Endodermal cell (in vitro differentiated cells): ENCODE measurements at places on chromosomes 16 and 17. TPM values are rescaled to one million over a fixed set of nuclear protein-coding genes. Genes with fewer than 3 reads are reported as not detected.
A peak's percentile ranks its signal among the peaks of the same experiment; 100 is the strongest.

Gene SUMO2
- 586 and 632 TPM in 2 replicates for total RNA-seq

Gene HSD11B2
- 8.3 to 18.8 TPM (median 14.7 TPM) in 3 replicates for total RNA-seq

Gene TNS4
- 2.5 and 2.6 TPM in 2 replicates for total RNA-seq

Gene EVPL
- 0.43 and 0.51 TPM in 2 replicates for total RNA-seq

DNA sequence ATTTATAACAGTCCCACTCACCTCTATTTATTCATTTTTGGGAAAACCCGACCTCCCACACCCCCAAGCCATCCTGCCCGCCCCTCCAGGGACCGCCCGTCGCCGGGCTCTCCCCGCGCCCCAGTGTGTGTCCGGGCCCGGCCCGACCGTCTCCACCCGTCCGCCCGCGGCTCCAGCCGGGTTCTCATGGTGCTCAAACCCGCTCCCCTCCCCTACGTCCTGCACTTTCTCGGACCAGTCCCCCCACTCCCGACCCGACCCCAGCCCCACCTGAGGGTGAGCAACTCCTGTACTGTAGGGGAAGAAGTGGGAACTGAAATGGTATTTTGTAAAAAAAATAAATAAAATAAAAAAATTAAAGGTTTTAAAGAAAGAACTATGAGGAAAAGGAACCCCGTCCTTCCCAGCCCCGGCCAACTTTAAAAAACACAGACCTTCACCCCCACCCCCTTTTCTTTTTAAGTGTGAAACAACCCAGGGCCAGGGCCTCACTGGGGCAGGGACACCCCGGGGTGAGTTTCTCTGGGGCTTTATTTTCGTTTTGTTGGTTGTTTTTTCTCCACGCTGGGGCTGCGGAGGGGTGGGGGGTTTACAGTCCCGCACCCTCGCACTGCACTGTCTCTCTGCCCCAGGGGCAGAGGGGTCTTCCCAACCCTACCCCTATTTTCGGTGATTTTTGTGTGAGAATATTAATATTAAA lies 638 bp upstream of the TMEM88 start:
- peak; percentile 68 for DNase-seq

DNA sequence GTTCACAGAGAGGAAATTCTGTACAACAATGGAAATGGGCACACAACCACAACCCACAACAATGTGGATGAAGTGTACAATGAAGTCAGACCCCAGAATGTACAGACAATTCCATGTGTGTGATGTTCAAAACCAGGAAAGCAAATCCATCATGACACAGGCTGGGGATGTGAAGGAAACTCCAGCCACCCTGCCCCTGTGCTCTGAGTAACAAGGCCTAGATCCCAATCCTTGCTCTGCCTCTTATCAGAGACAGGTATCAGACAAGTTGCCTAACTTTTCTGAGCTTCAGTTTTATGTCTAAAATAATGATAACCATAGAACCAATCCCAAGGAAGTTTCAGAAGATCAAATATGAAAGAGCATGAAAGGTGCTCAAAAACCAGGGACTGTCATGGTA lies 1.8 kb upstream of the C16orf95 start:
- no peak for DNase-seq

GRCh38 chr17:56502120-56502654 lies 91.3 kb upstream of the NOG start:
- no peak for DNase-seq

DNA sequence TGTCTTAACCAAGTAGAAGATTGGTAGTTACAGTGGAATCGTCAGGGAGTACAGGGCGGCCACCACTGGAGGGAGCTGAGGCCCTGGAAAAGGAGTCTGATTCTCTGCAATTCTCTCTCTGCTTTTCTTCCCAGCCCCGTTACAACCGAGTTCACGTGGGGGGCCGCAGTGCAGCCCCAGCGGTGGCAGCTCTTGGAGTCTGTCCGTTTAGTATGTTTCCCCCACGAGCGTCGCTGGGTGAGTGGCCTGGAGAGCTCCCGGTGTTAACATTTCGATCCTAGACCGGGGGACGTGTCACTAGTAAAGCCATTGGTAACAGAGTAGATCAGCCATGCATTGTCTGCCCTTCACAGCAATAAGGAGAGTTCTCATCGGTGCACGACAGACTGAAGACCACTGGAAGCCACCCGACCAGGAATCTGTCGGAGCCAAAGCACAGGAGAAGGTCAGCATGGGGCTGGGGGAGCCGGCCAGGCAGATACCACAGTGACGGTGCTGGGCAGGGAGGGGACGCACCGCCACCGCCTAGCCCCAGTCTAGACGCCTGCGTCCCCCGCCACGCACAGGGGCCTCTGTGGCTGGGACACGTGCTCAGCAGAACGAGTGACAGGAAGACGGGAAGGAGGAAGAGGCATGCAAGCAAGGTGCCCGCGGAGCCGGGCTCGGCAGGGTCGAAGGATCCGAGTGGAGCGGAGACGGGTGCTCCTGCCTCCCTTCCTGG lies 15.7 kb downstream of the SLC16A3 start:
- DNase-seq = peak; percentile 73

GRCh38 chr17:43839670-43840108 lies 6.7 kb upstream of the MPP3 start:
- no peak for DNase-seq

DNA sequence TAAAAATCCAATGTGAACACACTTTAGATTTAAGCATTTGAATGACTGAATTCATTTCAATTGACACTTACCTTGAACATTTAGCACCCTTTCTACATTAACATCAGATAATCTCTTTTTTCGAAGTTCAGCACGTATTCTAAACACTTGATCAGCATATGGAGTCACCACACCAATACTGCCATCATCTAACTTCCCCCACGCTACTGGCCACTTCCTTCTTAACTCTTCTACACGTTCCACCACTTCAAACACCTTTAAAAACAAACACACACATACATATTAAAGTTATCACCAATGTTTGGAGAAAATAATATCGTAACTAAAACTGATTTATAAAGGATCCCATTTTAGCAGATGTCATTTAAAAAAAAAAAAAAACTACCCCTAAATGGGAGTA lies 93.5 kb downstream of the CACNG1 start:
- DNase-seq = no peak

DNA sequence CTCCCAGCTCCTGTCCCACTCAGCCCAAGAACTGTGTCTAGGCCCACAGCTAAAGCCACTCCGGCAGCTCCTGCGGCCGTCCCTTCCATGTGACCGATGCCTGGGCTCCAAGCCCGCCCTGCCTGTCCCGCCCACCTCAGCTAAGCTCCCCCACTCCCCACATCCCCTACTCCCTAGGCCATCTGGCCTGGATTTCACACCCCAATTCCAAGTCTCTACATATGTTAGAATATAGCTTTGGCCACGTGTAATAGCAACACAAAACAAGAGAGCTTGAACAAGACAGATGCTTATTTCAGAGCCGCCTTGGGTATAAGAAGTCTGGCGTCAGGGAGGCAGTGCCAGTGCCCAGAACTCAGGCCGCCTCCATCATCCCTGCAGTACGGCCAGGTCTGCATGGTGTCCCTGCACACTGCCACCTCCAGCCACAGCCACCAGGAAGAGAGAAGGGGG lies 30.0 kb upstream of the USP22 start:
- DNase-seq = no peak

DNA sequence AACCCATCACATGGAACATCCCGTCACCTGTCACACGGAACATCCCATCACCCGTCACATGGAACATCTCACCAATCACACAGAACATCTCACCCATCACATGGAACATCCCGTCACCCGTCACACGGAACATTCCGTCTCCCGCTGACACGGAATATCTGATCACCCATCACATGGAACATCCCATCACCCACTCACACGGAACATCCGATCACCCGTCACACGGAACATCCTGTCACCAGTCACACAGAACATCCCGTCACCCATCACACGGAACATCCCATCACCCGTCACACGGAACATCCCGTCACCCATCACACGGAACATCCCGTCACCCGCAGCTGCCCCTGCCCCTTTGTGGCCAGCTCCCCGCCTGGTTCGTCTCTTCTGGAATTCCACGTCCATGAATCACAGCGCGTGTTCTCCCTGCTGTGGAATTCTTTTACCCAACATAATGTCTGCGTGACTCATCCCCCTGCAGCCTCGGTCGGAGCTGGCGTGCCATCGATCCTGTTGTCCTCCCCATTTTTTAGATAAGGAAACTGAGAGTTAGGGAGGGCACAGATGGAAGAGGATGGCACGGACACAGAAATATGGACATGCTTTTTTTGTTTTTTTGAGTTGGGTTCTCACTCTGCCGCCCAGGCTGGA lies 5.6 kb downstream of the CPNE7 start:
- DNase-seq = no peak

- DNase-seq = no peak
Observed at GRCh38 chr17:7972131-7972785, 30.2 kb upstream of the GUCY2D start.

DNA sequence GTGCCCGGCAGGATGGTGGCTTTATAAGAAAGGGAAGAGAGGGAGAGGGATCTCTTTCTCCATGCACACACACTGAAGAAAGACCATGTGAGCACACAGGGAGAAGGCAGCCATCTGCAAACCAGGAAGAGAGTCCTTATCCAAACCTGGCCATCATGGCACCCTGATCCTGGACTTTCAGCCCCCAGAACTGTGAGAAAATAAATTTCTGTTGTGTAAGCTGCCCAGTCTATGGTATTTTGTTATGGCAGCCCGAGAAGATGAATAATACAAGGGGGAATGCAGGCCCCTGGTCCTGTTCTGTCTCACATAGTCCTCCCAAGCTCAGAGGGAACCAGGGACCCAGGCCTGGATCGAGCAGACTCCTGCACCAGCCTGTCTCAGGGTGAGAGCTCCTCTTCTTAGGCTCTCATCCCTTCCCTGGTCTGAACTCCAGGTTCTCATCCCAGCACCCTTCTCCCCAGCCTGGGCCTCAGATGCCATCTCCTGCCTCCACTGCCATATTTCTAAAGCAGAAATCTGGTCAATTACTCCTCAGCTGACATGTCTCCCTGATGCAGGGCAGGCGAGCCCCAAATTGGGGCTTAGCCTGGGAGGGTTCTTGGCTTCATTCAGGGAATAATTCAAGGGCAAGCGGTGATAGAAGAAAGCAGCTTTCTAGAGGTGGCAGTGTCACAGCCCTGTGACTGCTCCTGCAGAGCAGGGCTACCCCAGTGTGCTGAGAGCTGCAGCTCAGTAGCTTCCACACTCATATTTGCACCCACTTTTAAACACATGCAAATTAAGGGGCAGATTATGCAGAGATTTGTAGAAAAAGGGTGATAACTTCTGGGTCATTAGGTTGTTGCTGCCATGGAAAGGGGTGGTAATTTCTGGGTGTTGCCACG lies 28.8 kb downstream of the IGFBP4 start:
- DNase-seq = no peak

- DNase-seq = no peak
Observed at GRCh38 chr17:28973425-28973824, 22.1 kb upstream of the PHF12 start.

- no peak for DNase-seq
Observed at GRCh38 chr16:50925758-50926357, 184.0 kb downstream of the CYLD start.

GRCh38 chr16:1007284-1007850 lies 25.8 kb downstream of the SOX8 start:
- no peak for DNase-seq
